ENCODE measurements at places on chromosomes 1 and 21. TPM values are rescaled to one million over a fixed set of nuclear protein-coding genes. Genes with fewer than 3 reads are reported as not detected.

The HTR1D gene
- 0.19 TPM for polyA plus RNA-seq

The ZBTB21 gene
- 11.6 TPM for polyA plus RNA-seq

The LMX1A gene
- not detected for polyA plus RNA-seq

The SPATA17 gene
- polyA plus RNA-seq = 1.7 TPM

The ASCL5 gene
- polyA plus RNA-seq = not detected

The ATP1A4 gene
- polyA plus RNA-seq = 0.37 TPM

The DENND2D gene
- polyA plus RNA-seq = 20.0 TPM

The EFCAB14 gene
- 105 TPM for polyA plus RNA-seq

The RPTN gene
- not detected for polyA plus RNA-seq

The ZMYND12 gene
- polyA plus RNA-seq = 5.1 TPM

The IVL gene
- 0.62 TPM for polyA plus RNA-seq

The IL12RB2 gene
- 0.41 TPM for polyA plus RNA-seq

The MAN1C1 gene
- polyA plus RNA-seq = 16.4 TPM

The B3GALT5 gene
- polyA plus RNA-seq = 0.34 TPM

The CYP4Z1 gene
- 0.44 TPM for polyA plus RNA-seq

The PDE4B gene
- 6.5 TPM for polyA plus RNA-seq

Data from left renal pelvis (tissue), 4 donors.